ENCODE measurements at places on chromosomes 1 and 21. TPM values are rescaled to one million over a fixed set of nuclear protein-coding genes. Genes with fewer than 3 reads are reported as not detected.

Gene CSMD2
- total RNA-seq: under 0.01 TPM

Gene TSSK3
- total RNA-seq: 0.27 TPM

Gene CASQ2
- total RNA-seq: not detected

Gene PPIAL4G
- total RNA-seq: not detected

Gene ELOVL1
- total RNA-seq: 80.0 TPM

Gene GPN2
- 11.2 TPM for total RNA-seq

Gene PRELP
- 0.07 TPM for total RNA-seq

Gene FAM72B
- 6.4 TPM for total RNA-seq

Gene C1QTNF12
- total RNA-seq: 1.1 TPM

Gene BRDT
- total RNA-seq: not detected

Gene RAB42
- 1.4 TPM for total RNA-seq
